A549 treated with CpdA at 1 μM for 4 hours (cell line): ENCODE measurements at places on chromosomes 12 and 14. TPM values are rescaled to one million over a fixed set of nuclear protein-coding genes. Genes with fewer than 3 reads are reported as not detected.

Gene PRIMA1
- total RNA-seq: 0.21 to 0.40 TPM (median 0.31 TPM) in 5 replicates

Gene VRTN
- total RNA-seq: not detected in 5 replicates

Gene IL22
- not detected in 5 replicates for total RNA-seq

Gene TDRD9
- 0.02 TPM in 1 of 5 replicates, not detected in the others for total RNA-seq

Gene MANSC4
- total RNA-seq: 0.07 to 0.13 TPM in 2 of 5 replicates, not detected in the others

Gene TARBP2
- 47.6 to 65.0 TPM (median 60.5 TPM) in 5 replicates for total RNA-seq

Gene EXOC3L4
- total RNA-seq: 0.94 to 1.6 TPM (median 1.5 TPM) in 5 replicates

Gene PRKD1
- 2.2 to 2.8 TPM (median 2.4 TPM) in 5 replicates for total RNA-seq
